Stimulated activated CD4-positive, alpha-beta T cell treated with anti-CD3 and anti-CD28 coated beads, Interleukin-1b, Interleukin-23, amount 100 ng/mL, for 1 hour (primary cell): ENCODE measurements at places on chromosomes 7 and 10.

GRCh38 chr7:46759711-46760480, 822.0 kb downstream of the TNS3 start:
- DNase-seq: no peak

DNA sequence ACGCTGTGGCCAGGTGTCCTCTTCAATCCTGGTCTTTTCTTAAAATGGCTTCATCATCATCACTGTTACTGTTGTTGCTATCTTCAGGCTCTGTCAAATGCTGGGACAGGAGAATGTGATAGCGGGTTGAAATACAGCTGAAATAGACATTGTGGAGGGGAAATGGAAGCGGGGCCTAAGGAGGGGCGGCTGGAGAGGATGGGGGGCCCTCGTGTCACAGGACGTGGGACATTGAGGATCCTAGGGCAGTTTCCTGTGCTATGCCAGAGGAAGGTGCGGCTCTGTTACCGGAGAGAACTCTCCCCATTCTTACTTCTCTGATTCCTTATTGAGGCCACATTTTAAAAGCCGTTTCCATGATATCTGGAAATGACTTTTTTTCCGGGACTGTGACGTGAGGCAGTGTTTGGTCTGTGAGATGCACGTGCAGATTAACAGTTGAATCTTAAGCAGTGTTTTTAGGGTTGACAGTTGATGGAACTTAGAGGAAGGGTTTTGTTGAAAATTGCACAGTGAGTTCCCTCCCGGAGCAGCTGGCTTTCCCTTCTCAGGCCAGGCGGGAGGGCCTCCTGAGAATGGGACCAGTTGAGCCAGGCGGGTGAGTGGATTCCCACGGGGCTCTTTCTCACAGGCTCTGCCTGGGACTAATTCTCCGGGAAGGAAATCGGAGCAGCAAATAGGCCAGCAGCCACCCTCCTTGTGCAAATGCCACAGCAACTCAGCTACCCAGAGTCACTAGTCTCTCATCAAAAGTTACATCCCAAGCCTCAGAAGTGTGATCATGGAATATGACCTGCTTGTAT, 125.2 kb downstream of the TACC2 start:
- DNase-seq: no peak

DNA sequence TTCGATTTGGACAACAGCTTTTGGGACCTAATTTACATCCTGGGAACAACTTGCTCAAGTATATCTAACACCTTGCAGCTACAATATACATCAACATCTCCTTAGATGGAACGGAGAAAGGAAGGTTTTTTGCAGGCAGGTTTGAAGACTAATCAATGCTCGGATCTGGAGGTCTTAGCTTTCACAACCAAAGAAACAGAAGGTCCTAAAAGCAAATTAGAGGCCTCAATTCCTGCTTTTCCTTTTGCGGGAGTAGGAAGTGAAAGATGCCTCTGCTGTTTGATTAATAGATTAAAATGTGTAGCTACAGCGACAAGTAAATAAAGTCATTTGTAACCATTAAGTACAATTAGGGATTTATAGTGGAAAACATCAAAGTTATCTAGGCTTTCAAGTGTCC, 3.7 kb upstream of the SP8 start:
- no peak for DNase-seq

DNA sequence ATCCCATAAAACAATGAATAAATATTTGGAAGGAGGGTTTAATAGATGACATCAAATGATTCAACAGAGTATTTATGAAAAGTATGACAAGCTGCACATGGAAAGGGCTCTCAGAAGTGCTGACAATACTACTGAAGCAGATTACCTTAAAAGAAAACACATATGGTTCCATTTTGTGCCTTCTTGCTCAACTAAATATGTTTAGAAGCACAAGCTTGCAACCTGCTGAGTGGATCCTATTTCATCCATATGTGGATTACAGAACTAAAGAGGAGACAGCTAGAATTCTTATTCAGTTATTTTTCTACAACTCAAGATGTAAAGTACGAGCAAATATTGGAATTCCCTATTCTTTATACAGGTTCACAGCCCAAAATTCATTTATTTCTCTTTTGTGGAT, 340.6 kb downstream of the TFEC start:
- no peak for DNase-seq

DNA sequence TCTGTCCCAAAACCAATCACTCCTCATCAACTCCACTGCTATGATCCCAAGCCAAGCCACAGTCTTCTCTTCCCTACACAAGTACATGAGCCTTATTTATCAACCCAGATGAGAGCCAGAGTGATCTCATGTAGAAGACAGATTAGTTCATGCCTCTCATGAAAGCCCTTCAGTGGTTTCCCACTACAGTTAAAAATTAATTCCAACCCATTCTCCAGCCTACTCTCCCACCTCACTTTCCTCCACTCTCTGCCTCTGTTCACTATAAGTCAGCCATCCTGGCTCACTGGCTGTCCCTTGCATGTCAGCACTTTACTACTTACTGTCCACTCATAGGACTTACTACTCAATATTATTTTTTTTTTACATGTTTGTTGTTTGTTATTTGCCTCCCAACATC, 67.3 kb downstream of the CACUL1 start:
- no peak for DNase-seq

- DNase-seq: peak; percentile 59
Measured at GRCh38 chr7:139341058-139341775, at the start of gene FMC1. Gene FMC1, plus strand, starts transcription at chr7:139341337. Its CDS starts 48 bp downstream, at chr7:139341385.

DNA sequence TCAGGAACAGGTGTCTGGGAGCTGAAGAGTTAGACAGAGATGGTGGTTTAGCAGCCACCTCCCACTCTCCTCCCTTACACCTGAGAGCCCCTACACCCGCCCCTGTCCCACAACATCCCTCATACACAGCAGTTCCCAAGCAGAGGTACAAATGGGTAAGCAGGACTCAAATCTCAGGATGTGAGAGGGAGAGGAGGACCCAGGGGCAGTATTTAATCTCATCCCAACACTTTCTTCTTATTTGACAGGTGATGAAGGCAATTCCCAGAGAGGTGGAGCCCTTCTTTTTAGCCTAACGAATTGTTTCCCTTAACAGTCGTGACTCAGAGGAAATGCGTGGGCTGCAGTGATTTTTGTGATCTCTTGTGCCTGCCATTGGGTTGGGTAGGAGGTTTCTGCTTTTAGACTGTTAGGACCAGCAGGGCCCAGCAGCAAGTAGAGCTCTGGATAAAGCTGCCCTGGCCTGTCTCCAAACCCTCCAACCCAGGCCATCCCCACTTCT, 191.3 kb downstream of the HECW1 start:
- DNase-seq: no peak

DNA sequence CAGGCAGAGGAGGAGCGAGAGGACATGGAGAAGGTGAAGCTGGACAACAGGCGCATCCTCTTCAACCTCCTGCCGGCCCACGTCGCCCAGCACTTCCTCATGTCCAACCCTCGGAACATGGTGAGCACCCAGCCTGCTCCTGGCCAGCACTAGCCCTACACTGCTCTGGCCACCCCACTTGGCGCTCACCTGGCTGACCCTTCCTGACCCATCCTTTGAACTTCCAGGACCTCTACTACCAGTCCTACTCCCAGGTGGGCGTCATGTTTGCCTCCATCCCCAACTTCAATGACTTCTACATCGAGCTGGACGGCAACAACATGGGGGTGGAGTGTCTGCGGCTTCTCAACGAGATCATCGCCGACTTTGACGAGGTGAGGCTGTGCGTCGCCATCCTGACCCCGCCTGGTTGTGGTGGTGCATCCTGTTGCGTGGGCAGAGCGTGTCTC, 129.2 kb downstream of the ADCY1 start:
- no peak for DNase-seq

DNA sequence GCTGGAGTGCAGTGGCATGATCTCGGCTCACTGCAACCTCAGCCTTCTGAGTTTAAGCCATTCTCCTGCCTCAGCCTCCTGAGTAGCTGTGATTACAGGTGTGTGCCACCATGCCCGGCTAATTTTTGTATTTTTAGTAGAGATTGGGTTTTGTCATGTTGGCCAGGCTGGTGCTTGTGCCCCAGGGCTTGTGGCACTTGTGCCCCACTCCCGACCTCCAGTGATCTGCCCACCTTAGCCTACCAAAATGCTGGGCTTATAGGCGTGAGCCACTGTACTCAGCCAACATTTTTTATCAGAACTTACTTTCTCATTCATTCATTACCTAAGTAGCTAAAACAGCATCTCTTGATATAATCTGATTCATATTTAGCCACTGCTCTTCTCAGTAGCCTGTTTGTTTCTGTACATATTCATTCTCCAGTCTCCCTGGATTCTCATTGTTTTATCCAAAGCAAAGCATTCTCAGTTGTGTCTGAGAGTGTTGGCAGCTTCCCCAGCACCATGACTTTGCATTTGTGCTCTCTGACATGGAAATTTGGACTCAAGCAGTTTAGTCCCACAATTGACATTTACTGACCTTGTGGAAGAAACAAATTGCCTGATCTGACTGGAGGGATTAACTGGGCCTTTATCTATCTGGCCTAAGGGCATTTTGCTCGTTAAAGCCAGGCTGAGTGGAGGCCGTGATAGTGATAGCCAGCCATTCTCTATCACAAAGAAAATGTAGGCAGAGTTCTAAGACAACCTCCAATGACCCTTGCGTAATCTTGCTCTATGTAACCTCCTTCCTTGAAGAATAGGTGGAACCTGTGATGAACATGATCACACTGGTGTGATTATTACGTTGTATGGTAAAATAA, 44.9 kb downstream of the AKR1B15 start:
- no peak for DNase-seq

- DNase-seq: no peak
Measured at GRCh38 chr7:45000093-45001032, at the start of gene CCM2. Gene CCM2, plus strand, starts transcription at chr7:45000201. Its CDS starts 133 bp downstream, at chr7:45000334.

- DNase-seq: no peak
Measured at GRCh38 chr10:132912713-132913558, 29.4 kb downstream of the CFAP46 start.

GRCh38 chr10:101829561-101830315, 11.5 kb upstream of the OGA start:
- DNase-seq: no peak

DNA sequence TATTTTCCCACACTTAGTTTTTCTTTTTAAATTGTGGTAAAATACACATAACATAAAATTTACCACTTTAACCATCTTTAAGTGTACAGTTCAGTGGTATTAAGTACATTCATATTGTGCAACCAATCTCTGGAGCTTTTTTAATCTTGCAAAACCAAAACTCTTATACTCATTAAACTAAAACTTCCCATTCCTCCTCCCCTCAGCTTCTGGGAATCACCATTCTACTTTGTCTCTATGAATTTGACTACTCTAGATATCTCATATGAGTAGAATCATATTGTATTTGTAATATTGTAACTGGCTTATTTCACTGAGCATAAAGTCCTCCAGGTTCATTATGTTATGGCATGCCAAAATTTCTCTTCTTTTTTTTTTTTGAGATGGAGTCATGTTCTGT, 86.4 kb upstream of the JAZF1 start:
- no peak for DNase-seq

GRCh38 chr7:37013771-37014170, 289.5 kb upstream of the AOAH start:
- no peak for DNase-seq

GRCh38 chr7:14457568-14458453, 444.7 kb downstream of the DGKB start:
- DNase-seq: no peak

DNA sequence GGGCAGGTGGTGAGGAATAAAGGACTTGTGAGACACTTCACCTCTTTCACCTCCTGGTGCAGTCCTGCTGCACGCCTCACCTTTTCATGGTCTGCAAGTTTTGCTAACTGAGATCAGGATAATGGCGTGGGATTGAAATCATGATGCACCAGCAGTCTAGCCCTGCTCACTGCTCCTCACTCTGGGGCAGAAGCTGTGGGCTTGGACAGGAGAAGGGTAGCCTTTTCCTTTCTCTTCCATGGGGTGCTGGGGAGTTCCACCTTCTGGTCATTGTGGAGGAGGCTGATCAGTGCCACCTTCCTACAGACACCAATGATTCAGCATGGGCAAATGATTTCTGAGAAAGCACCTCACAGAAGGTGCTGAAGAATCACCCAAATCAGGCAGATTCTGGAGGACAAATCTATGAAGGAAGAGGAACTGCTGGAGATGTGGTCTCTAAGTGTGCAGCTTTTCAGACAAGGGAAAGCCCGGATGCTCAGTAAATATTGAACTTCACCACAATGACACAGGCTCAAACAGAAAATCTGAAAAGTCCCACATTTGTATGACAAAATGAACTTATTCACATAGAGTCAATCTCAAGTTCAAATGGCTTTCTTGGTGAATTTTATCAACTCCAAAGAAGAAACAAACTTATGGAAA, 19.7 kb downstream of the MBL2 start:
- DNase-seq: no peak

DNA sequence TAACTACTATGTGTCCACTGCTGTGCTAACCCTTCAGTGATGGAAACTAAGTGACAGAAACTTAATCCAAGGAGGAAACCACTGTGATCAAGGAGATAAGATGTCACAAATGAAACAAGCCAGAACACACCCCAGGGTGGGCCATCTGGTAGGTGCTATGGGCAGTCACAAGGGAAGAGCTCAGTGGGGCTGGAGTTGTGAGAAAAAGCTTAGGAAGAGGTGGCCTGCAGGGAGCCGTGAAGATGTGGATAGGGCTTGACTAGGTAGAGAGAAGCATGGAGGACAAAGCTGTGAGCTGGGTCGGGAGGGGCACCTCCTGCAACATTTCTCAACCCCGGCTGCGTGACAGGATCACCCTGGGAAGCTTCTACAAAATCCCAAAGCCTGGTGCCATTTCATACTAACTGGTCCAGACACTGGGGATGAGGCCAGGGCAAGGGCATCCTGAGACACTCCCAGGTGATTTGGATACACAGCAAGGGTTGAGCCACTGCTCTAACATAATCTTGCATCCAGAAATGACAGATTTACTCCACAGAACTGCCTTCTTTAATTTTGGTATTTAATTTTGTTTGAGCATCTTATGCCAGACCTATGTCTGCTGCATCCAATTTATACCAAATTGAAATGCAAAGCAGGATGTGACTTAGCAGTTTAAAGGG, 69.3 kb downstream of the OSBPL3 start:
- DNase-seq: no peak

DNA sequence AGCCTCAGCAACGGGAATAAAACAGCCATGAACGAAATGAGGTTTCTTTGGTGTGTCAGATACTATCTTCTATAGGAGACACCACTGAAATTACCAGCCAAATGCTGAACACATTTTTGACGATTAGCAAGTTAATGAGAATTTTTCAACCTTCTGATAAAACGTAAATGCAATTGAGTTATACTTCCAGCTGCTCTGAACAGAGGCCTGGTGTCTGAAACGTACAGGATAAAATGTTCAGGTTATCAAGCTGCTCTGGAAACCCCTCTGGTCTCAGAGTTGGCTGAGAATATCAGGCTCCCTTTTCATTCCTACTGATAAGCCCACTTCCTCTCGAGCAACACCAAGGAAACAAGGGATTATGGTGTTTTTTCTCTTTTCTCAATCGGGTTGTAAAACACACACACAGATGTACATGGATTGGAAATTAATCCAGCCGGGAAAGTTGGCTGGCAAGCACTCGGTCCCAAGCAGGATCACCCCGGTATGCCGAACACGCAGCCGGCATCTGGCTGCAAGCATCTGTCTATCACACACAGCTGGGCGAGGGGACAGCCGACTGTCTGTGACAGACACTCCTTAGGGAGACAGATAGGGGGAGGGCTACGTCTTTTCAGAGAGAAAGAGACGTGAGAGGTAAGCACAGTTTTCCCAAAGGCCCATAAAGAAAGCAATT, 171.8 kb downstream of the PRKAG2 start:
- DNase-seq: no peak

GRCh38 chr7:116766881-116767280, 94.9 kb downstream of the MET start:
- no peak for DNase-seq

- DNase-seq: no peak
Measured at GRCh38 chr10:108252771-108253170, 1088.3 kb upstream of the SORCS1 start.
